Renal cortex interstitium (tissue), 15 donors: ENCODE measurements at places on chromosomes 7 and 10. TPM values are rescaled to one million over a fixed set of nuclear protein-coding genes. Genes with fewer than 3 reads are reported as not detected.

GRCh38 chr10:8269976-8270375, 215.5 kb downstream of the GATA3 start:
- no peak for DNase-seq

GRCh38 chr10:87925570-87925969, 62.1 kb downstream of the PTEN start:
- no peak for DNase-seq

GRCh38 chr10:62063795-62064472, 162.4 kb downstream of the ARID5B start:
- no peak for DNase-seq

The TMEM176A gene
- 76.3 TPM for polyA plus RNA-seq
